ENCODE measurements at places on chromosomes 11 and 22.

GRCh38 chr11:58647866-58648265 is 25.4 kb downstream of the CNTF start:
- no peak for DNase-seq

- no peak for DNase-seq
Measured at GRCh38 chr11:67406969-67407687, 3.2 kb downstream of the TBC1D10C start.

DNA sequence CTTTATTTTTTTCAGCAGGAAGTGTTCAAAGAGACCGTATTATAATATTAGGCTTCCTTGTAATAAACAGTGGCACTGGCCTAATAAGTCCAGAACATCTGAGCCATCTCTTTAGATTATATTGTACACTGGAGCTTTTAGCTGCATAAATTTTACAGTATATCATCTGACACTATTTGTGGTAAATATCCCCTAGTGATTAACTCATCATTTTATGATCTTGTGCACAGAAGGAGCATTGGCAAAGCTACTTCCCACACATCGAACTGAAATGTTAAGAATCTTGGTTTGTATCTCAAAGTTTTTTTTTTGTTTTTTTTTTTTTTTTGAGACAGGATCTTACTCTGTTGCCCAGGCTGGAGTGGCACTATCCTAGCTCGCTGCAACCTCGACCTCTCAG is 162.7 kb downstream of the HIPK3 start:
- no peak for DNase-seq

GRCh38 chr11:72614381-72614780 is 59.8 kb downstream of the PDE2A start:
- no peak for DNase-seq
